ENCODE measurements at places on chromosomes 2 and 18. TPM values are rescaled to one million over a fixed set of nuclear protein-coding genes. Genes with fewer than 3 reads are reported as not detected.
A peak's percentile ranks its signal among the peaks of the same experiment; 100 is the strongest.

Gene GAL3ST2
- total RNA-seq, result not detected

Gene CD207
- total RNA-seq, result not detected

Gene OTOS
- not detected for total RNA-seq

Gene NYAP2
- total RNA-seq, result not detected

Gene DSG4
- not detected for total RNA-seq

Gene LYPD1
- 2.1 TPM for total RNA-seq

Gene SNORC
- total RNA-seq, result 2.1 TPM

Gene GALR1
- total RNA-seq, result 1.6 TPM

Gene PSMA8
- total RNA-seq, result not detected

DNA sequence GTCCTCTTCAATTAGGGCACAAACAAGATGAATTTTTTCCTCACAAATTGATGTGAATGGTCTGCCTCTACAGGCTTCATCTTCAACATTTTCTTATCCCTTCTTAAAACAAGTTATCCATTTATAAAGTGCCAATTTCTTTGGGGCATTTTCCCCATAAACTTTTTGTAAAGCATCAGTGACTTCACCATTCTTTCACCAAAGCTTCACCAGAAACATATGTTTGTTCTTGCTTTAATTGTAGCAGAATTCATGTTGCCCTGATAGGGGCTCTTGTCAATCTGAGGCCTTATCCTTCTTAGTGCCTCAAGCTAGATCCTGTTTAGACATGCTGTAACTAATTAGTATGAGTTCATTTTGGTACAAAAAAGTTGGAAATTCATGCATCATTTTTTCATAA, 226.2 kb downstream of the TNS1 start:
- no peak overlapping the region for H3K27ac ChIP-seq
- no peaks in the 10 kb centered on the region for H3K4me1 ChIP-seq
- DNase-seq, result no peak

DNA sequence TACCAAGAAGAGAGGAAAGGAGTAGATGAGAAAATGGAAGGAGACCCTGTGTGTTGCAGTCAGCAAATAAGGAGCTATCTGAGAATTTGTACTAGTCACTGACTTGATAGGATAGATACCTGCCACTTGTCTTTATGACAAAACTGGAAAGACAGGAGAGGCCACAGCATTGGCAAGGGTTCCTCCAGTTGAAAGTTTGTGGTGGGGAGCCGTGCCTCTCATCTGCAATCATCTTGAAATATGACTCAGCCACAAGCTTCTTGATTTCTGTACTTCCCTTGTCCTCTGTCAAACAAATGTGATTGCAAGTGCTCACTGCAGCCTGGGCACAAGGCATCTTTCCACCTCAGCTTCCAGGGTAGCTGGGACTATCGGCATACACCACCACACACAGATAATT, 99.1 kb downstream of the GREB1L start:
- no peaks in the 10 kb centered on the region for H3K27me3 ChIP-seq
- H3K4me3 ChIP-seq, result no peak overlapping the region
- no peak overlapping the region for H3K27ac ChIP-seq
- no peaks in the 10 kb centered on the region for H3K36me3 ChIP-seq

GRCh38 chr2:237214963-237215362, 129.3 kb downstream of the COPS8 start:
- H3K4me3 ChIP-seq, result no peak overlapping the region
- no peak overlapping the region for H3K27ac ChIP-seq
- H3K36me3 ChIP-seq, result no peaks in the 10 kb centered on the region
- H3K27me3 ChIP-seq, result no peaks in the 10 kb centered on the region
- peaks cover 19% of the 10 kb centered on the region for H3K4me1 ChIP-seq
- DNase-seq, result no peak

- DNase-seq, result no peak
- peak overlapping the region; percentile 62 for H3K27ac ChIP-seq
- no peaks in the 10 kb centered on the region for H3K27me3 ChIP-seq
- H3K36me3 ChIP-seq, result no peaks in the 10 kb centered on the region
- H3K4me3 ChIP-seq, result no peak overlapping the region
- H3K4me1 ChIP-seq, result peaks cover 12% of the 10 kb centered on the region
These were observed 282.8 kb upstream of the VWC2L start for GRCh38 chr2:214128040-214128439.

- no peak for DNase-seq
- no peak overlapping the region for H3K4me3 ChIP-seq
- no peaks in the 10 kb centered on the region for H3K36me3 ChIP-seq
- H3K27ac ChIP-seq, result no peak overlapping the region
These were observed 180.2 kb downstream of the TNS1 start for GRCh38 chr2:217822296-217823252.

DNA sequence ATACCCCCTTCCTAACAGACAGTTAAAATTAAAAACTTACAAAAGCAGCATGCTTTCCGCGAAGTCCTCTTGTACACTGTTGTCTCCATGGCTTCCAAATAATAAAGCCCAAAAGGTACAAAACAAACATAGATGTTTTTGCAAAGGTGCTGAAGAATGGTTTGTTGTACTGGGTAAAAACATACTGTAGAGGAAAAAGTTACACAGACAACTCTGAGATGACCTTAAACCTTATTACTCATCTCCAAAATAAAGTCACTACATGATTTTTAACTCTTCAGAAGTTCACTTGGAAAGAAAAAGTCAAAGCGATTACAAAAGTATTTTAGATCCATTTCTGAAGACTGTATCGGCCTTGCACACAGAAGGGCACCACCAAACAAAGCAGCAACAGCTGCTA, 6.1 kb downstream of the SLC35F5 start:
- H3K27me3 ChIP-seq, result no peaks in the 10 kb centered on the region
- no peak for DNase-seq
- H3K4me3 ChIP-seq, result no peak overlapping the region

DNA sequence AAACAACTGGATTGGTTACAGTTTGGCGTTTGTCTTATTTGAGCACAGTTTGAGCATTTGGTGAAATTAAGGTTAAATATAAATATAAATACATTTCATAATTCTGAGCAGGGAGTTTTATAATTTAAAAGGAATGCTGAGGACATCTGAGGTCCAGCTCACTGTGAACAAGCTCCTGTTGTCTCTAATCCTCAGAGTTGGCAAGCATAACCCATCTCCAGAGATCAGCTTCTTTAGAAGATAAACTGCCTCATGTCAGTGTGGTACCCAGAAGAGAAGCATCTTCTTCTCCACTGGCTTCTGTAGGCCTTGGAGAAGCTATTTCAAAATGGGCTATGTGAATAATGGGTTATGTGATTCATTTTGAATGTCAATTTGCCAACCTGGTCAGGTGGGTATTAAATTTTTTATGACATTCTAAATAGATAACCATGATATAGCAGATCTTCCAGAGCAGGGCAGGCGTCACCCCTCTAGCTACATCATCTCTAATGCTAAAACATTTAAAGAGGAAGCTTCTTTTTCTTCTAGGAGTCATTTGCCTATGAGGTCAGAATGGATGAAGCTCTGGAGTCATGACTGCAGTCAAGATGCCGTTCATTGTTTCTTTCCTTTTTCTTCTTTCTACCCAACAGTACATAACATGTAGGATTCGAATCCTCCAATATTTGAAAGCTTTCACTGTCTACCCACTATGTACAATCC, 324.0 kb downstream of the RNF144A start:
- H3K36me3 ChIP-seq, result no peaks in the 10 kb centered on the region
- no peak for DNase-seq
- H3K27me3 ChIP-seq, result no peaks in the 10 kb centered on the region
- no peak overlapping the region for H3K27ac ChIP-seq
- no peak overlapping the region for H3K4me3 ChIP-seq
- peaks cover 3% of the 10 kb centered on the region for H3K4me1 ChIP-seq

- DNase-seq, result no peak
- H3K27me3 ChIP-seq, result no peaks in the 10 kb centered on the region
- H3K4me3 ChIP-seq, result no peak overlapping the region
- no peaks in the 10 kb centered on the region for H3K36me3 ChIP-seq
- no peak overlapping the region for H3K27ac ChIP-seq
These were observed 190.4 kb downstream of the PMAIP1 start for GRCh38 chr18:60090170-60090569.

DNA sequence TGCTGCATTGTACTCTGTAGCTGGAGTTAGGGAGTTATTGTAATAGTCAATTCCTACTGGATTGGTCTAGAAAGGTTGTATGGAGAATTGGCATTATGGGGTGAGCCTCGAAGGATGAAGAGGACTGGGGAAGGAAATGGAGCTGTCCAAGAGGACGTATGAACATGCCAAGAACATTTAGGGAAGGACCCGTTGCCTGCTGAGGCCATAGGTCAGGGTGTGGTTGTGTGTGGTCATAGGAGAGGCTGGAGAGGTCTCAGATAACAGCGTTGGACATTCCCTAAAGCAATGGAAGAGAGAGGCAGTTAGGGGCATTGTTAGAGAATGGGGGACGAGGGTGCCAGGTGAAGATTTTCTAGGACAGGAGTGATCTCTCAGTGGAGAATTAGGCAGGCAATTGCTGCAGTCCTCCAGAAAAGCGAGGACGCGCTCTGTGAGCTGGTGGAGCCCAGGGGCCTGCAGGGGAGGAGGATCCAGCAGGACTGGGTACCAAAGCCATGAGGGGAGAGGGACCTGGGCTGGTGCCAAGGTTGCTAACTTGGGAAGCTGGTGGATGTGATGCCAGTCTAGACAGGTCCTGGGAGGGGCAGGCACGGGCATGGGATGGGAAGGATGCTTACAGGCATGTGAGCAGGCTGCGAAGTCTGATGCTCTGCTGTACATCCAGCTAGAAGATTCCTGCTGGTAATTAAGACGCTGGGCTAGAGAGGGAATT, 9.4 kb upstream of the PSD4 start:
- H3K36me3 ChIP-seq, result no peaks in the 10 kb centered on the region
- no peak overlapping the region for H3K4me3 ChIP-seq
- no peak for DNase-seq
- H3K27ac ChIP-seq, result no peak overlapping the region
- no peaks in the 10 kb centered on the region for H3K4me1 ChIP-seq

GRCh38 chr18:2897448-2898185, 50.8 kb downstream of the EMILIN2 start:
- no peak for DNase-seq
- no peak overlapping the region for H3K27ac ChIP-seq
- H3K27me3 ChIP-seq, result no peaks in the 10 kb centered on the region
- H3K4me1 ChIP-seq, result peaks cover 10% of the 10 kb centered on the region
- H3K4me3 ChIP-seq, result no peak overlapping the region

- H3K36me3 ChIP-seq, result no peaks in the 10 kb centered on the region
- H3K27ac ChIP-seq, result no peak overlapping the region
- no peaks in the 10 kb centered on the region for H3K27me3 ChIP-seq
- no peak overlapping the region for H3K4me3 ChIP-seq
- peaks cover 5% of the 10 kb centered on the region for H3K4me1 ChIP-seq
- DNase-seq, result no peak
These were observed 312.0 kb downstream of the IRS1 start for GRCh38 chr2:226487573-226487972.

DNA sequence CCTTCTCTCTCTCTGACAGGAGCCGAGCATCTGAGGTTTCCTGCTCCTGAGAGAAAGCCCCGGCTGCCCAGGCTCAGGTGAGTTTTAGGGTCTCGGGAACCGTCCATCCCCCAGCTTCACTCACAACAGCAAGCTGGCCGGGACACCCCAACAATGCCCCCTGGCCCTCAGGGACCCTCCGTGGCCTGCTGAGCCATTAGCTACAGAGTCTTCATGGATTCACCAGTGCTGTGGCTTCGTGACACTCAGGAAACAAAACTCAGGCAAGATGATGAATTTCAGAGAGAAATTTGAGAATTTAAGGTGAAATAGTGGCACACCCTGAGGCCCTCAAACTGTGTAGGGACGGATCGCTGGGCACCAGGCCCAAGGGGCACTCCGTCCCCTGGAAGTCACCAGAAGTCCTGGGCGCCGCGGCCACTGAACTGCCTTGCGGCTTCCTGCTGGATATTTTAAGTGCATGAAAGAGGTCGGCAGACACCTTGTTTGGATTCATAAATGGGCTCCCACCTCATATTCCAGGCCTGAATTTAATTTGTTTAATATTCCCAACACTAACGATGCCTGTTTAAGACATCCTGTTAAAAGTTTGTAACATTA, 368.3 kb upstream of the SALL3 start:
- H3K27me3 ChIP-seq, result no peaks in the 10 kb centered on the region
- no peak overlapping the region for H3K4me3 ChIP-seq
- H3K4me1 ChIP-seq, result no peaks in the 10 kb centered on the region
- H3K36me3 ChIP-seq, result no peaks in the 10 kb centered on the region

- no peak overlapping the region for H3K4me3 ChIP-seq
- DNase-seq, result no peak
- H3K36me3 ChIP-seq, result no peaks in the 10 kb centered on the region
- no peaks in the 10 kb centered on the region for H3K27me3 ChIP-seq
- H3K27ac ChIP-seq, result no peak overlapping the region
- peaks cover 2% of the 10 kb centered on the region for H3K4me1 ChIP-seq
These were observed 51.3 kb upstream of the ZNF397 start for GRCh38 chr18:35189510-35189909.

DNA sequence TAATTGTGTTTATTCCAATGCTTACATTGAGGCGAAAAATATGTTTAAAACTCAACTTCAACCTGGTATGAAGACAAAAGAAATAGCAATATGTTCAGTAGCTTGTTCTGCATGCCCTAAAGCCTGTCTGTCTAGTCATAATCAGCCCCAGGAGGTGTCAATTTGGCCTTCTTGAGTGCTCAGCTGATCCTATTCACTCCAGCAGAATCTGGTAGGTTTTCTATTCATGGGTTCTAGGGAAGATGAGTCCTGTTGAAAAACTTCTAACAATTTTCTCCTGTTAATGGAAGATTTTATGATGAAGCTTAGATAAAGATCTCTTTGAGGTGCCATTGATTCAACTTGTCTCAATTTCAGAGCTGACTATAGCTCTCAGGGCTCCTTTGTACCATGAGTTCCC, 402.0 kb upstream of the UBE2E3 start:
- H3K4me3 ChIP-seq, result no peak overlapping the region
- H3K27me3 ChIP-seq, result no peaks in the 10 kb centered on the region
- H3K27ac ChIP-seq, result no peak overlapping the region

- no peak overlapping the region for H3K4me3 ChIP-seq
- no peaks in the 10 kb centered on the region for H3K36me3 ChIP-seq
- no peaks in the 10 kb centered on the region for H3K4me1 ChIP-seq
- no peak for DNase-seq
- H3K27me3 ChIP-seq, result no peaks in the 10 kb centered on the region
- no peak overlapping the region for H3K27ac ChIP-seq
These were observed 208.6 kb downstream of the RBM43 start for GRCh38 chr2:151052850-151053660.
